Fibroblast of mammary gland (primary cell): ENCODE measurements at places on chromosomes 7 and 10.
A peak's percentile ranks its signal among the peaks of the same experiment; 100 is the strongest.

GRCh38 chr7:155547161-155547791 lies 917 bp upstream of the CNPY1 start:
- no peak for DNase-seq

DNA sequence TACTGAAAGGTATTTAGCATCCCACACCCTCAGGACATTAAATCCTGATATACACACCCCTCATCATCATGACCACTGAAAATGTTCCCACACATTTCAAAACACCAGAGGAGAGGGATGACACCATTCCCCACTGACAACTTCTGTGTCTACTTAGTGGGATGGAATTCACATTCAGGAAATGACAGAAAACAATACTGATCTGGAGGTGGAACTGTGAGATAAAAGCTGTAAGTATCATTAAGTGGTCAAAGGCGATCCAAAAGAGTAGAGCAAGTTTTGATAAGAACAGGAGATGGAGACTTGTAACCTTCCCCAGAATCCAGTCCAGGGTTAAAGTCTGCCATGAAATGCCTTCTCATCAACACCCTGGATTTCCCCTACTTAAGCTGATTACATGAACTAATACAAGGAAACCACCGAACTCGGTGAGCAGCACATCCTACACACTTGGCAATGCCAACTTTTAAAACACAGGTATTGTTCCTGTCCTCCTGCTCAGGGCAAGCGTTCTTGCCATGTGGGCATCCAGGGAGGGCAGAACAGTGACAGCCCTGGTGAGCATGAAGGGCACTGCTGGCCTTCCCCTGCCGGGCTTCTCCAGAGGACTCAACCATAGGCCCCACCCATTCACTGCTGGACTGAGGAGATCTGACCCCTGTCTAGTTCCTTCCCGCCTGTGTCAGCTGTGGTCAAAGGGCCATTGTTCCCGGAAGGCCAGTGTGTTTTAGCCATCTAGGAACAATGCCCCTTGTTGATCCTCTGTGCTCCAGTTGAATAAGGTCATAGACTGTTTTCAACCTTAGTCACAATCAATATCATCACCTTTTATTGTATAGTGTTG lies 85.0 kb downstream of the SGMS1 start:
- DNase-seq = no peak

- DNase-seq = no peak
Observed at GRCh38 chr7:29315892-29316270, 121.3 kb downstream of the CHN2 start.

DNA sequence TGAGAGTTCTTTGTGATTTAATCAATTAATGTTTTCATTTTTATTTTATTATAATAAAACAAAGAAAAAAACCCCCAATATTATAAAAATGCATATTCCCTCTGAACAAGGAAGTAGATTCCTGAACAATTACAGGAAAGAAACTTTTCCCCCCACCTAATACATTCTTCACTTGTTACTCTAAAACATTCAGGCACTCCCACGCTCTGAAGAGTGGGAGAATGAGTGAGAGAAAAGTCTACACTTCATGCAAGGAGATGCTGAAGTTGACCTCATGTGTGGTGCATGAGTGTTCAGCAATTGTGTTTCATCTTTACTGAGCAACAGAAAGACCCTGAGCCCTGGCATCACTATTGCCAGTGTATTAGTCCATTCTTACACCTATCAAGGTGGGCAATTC lies 244.2 kb upstream of the IGFBP3 start:
- peak; percentile 57 for DNase-seq

GRCh38 chr10:72637398-72637857 lies 11.5 kb upstream of the MICU1 start:
- peak; percentile 88 for DNase-seq

GRCh38 chr7:25795824-25796235 lies 356.2 kb upstream of the NFE2L3 start:
- peak; percentile 27 for DNase-seq

- no peak for DNase-seq
Observed at GRCh38 chr10:31116226-31116625, 84.6 kb upstream of the ZNF438 start.

DNA sequence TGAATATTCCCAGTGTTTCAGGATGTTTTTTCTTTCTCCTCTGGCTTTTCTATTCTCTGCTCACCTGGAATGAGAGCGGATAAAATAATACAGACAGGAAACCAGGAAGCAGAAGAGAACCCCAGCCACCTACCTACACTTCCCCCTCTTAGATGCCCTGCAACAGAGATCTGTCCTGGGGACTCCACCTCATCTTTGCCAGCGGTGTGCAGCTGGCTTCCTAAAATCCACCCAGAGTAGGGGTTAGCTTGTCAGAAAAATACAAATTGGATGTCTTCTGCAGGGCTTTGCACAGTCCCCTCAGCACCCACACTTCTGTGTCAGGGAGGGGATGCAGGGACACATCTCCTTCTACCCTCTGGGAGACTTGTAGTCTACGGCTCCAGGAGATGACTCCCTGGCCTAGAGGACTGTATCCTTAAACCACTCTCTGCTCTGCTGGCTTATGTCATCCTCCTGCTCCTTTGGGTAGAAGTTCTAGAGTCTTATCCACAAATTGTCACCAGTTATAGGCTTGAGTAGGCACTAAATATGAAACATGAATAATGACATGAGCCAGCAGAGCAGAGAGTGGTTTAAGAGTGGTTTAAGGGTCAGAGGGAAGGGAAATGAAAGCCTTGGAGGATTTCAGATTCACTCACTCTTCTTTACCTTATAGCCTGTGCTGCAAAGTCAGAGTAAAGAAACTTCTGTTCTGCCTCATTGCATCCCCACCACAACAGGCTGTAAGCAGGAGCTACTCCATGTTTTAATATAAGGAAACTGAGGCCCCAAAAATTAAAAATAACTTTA lies 749.4 kb downstream of the AUTS2 start:
- DNase-seq = no peak

GRCh38 chr7:28623105-28623730 lies 210.9 kb downstream of the CREB5 start:
- peak; percentile 76 for DNase-seq

- no peak for DNase-seq
Observed at GRCh38 chr7:92653136-92653535, 62.9 kb upstream of the FAM133B start.

DNA sequence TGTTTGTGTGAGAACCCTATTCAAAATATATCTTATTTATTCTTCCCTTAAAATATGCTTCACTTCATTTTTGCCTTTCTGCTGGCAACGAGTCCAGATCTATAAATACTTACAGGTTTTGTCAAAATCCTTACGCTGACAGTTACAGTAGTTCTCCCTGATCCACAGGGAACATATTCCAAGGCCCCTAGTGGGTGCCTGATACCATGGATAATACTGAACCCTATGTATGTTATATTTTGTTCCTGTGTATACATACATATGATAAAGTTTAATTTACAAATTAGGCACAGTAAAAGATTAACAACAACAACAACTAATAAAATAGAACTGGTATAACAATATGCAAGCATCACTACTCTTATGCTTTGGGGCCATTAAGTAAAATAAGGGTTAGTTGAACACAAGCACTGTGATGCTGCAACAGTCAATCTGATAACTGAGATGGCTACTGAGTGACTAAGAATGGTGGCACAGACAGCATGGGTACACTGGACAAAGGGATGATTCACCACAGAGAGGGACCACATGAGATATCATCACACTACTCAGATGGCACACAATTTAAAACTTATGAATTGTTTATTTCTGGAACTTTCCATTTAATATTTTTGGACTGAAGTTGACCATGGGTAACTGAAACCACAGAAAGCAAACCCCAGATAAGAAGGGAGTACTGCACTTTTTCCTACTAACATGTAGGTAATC lies 29.4 kb upstream of the PCGF5 start:
- peak; percentile 50 for DNase-seq

GRCh38 chr7:142805350-142806021 lies 34.7 kb downstream of the PRSS2 start:
- DNase-seq = no peak

DNA sequence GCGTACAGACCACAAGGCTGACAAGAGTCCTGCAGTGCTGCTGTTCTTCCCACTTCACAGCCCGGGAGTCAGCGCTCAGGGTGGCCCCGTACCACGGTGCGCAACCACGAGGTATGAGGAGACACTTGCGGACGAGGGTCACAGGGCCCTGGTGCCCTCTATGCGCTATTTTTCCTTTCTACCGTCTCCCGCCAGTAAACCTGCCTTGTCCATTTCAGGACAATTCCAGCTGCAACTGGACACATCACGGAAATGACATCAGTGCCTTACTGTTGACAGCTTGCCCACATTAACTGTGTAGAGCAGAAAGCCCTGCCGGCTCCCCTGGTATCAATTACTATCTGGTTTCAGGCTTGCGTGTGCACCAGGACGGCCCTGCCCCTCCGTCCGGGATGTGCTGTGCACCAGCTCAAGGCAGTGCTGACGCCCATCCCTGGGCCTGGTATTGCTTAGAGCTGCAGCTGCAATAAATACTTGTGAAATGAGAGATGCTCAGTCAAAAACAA lies 65.1 kb downstream of the ZRANB1 start:
- DNase-seq = peak; percentile 66

GRCh38 chr7:37211097-37211880 lies 237.4 kb downstream of the ELMO1 start:
- DNase-seq = peak; percentile 92
